CD4-positive, alpha-beta T cell treated with Interleukin-1 beta for 1 hour (primary cell): ENCODE measurements at places on chromosomes 7 and 10.

DNA sequence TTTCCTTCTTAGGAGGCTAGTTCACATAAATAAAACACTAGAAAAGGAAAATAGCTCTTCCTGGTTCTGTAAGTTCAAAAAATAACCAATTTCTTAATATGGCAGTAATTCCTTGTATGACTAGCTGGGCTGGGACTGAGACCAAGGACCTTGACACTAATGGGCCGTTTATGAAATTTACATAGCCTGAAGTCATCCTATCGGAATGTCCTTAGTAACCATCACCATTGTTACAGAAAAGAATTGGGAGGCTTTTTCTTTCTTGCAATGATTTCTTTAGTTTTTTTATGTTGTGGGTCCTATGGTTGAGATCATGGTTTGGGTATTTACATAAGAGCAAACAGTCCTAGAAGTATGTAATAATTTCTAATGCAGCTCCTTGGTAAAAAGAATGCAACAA lies 87.1 kb upstream of the HDAC9 start:
- no peak for DNase-seq

DNA sequence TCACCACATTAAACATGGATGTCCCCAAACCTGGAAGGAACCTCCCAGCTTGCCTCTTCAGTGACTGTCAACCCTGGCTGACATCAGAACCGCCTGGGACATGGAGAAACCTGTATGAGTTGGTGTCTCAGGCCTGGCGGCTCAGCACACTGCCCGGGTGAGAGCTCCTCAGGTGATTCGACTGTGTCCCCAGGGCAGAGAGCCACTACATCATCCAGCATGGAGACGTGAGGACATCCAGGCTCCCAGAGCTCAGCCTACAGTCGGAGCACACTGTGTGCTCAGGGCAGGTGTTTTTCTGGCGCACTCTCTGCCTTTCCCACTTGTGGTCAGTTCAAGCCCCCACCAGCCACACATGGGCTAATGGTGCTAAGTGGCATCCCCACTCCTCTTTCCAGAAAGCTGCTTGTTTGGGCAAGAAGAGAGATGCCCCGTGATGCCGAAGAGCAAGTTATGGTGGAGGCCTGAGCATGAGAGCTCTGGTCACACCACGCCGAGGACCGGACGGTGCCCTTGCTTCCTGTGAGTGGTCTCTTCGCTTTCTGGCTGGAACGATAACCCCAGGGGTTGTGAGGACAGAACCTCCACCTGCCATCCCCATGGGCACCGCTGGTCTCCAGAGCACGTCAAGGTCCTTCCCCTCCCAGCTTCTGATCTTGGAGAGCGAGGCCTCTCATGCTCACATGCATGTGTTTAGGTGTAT lies 38.5 kb downstream of the AMZ1 start:
- DNase-seq, result no peak

- no peak for DNase-seq
Observed at GRCh38 chr7:149476791-149477190, 15.9 kb upstream of the ZNF777 start.

- DNase-seq, result no peak
Observed at GRCh38 chr10:34427911-34428216, 387.2 kb downstream of the PARD3 start.

- DNase-seq, result no peak
Observed at GRCh38 chr10:58157076-58157766, 110.5 kb downstream of the IPMK start.

- no peak for DNase-seq
Observed at GRCh38 chr10:110698782-110699201, 54.7 kb downstream of the RBM20 start.

DNA sequence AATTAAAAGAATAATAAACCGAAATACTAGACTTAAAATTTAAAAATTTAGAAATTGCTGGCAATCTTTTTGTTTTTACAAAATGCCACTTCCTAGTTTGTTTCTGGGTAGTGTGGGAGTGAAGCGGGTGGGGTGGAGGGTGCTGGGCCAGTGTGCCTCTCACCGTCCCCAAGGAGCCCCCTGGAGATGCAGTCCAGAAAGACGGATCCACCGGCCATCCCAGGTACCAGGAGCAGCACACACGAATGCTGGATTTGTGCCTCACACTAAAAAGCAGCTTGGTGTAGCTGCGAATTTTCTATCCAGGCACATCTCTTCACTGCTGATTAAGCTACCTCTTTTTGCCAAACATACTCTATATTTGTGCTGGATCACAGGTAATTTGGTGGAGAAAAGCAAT lies 618.1 kb downstream of the DNAJB6 start:
- DNase-seq, result no peak

GRCh38 chr7:123666492-123666891 lies 10.8 kb downstream of the LMOD2 start:
- no peak for DNase-seq

- no peak for DNase-seq
Observed at GRCh38 chr10:7048061-7048460, 362.8 kb downstream of the SFMBT2 start.

DNA sequence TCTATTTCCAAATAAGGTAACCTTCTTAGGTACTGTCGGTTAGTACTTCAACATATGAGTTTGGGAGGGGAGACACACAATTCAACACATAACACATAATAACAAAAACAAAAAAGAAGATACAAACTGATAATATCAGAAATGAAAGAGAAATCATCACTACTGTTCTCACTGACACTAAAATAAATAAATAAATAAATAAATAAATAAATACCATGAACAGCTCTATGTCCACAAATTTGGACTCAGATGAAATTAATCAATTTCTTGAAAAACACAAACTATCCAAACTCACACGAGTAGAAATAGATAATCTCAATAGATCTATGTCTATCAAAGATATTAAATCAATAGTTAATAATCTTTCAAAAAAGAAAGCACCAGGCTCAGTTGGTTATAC lies 24.5 kb upstream of the SAMD9L start:
- DNase-seq, result no peak

- no peak for DNase-seq
Observed at GRCh38 chr7:19001854-19002253, 115.6 kb downstream of the TWIST1 start.

- no peak for DNase-seq
Observed at GRCh38 chr10:114350751-114351150, 53.6 kb downstream of the AFAP1L2 start.

DNA sequence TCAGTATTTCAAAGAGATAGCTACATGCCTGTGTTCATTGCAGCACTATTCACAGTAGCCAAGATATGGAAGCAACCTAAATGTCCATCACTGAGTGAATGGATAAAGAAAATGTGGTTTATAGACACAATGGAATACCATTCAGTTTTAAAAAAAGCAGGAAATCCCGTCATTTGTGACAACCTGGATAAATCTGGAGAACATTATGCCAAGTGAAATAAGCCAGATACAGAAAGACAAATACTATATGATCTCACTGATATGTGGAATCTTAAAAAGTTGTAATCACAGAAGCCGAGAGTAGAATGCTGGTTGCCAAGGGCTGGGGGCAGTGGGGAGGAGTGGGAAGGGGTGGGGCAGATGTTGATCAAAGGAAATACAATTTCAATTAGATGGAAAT lies 235.8 kb upstream of the IGFBP3 start:
- no peak for DNase-seq

GRCh38 chr7:30433082-30433481 lies 45.5 kb downstream of the NOD1 start:
- no peak for DNase-seq

DNA sequence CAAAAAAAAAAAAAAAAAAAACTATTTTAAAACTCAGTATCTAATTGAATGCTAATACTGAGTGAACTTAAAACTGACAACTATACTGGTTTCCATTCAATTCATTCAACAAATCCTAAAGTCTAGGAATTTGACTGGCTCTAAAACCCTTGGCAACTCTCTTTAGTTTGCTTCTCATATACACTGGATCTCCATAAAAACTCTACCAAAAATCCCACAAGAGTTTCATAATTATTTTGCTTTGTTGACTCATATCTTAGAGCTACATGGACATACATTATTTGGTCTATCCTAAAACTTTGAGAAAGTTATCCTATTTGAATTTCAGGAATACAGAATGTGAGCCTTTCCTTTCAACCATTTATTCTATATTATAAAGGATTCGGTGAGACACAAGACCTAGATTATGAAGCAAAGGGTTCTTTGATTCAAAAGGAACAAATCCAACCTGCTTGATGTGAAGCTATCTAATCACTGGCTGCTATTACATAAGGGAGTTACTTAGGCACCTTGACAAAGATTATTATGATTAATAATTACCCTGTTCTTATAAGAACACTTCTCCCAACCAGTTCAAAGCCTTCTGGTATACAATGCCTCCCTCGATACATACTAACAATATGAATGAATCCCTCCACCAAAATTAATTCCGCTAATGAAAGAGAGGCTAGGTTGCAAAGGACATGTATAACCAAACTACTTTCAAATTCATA lies 15.8 kb upstream of the KMT2E start:
- no peak for DNase-seq

- DNase-seq, result no peak
Observed at GRCh38 chr10:74548676-74549075, 277.7 kb upstream of the KAT6B start.

DNA sequence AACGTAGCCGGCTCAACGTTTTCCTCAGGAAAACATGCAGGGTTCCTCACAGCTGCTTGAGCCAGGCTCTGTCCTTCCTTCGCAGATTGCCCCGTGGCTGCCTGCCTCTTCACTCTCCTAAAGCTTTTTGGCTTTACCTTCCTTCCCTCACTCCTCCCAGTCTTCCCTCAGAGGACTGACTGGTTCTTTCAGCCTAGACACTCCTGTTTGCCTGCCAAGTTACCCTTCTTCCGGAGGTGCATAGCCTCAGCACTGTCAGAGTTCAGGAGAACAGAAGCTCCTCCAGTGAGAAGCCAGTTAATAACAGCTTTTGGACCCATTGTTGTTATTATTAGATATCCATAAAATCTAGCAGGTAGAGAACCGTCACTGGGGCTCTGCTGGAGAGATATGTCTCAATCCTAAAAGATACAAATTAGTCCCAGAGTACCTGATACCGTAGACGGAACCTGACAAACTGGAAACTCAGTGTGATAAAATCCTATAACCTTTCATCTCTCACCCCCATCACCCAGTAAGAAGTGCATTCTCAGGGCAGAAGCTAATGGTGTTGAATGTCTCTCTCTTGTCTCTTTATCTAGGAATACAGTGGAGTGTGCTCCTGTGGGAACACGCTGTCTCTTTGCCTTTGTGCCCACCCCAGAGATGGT lies 79.6 kb downstream of the SND1 start:
- no peak for DNase-seq

GRCh38 chr7:151461096-151461941 lies 21.4 kb upstream of the CRYGN start:
- DNase-seq, result no peak

DNA sequence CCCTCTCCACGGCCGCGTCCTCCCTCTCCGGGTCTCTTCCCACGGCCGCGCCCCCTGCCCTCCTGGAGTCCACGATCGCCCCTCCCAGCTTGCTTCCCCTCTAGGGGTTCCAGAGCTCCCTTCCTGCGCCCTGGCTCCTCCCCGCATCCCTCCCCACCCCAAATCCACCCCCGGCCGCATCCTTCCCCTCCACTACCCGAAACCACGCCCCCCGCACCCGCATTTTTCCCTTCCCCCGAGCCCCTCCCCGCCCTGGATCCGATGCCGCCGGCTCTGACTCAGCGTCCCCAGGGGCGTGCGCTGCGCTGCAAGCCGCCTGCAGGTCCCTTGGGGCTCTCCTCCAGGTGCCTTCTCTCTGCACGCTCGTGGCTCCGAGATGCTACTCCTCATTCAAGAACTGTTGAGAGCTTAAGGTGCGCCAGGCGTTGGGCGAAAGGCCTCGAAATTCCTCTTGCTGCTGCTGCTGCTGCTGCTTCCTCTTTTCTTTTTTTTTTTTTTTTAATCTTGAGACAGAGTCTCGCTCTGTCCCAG lies 372 bp upstream of the TMEM130 start:
- DNase-seq, result peak; percentile 43

DNA sequence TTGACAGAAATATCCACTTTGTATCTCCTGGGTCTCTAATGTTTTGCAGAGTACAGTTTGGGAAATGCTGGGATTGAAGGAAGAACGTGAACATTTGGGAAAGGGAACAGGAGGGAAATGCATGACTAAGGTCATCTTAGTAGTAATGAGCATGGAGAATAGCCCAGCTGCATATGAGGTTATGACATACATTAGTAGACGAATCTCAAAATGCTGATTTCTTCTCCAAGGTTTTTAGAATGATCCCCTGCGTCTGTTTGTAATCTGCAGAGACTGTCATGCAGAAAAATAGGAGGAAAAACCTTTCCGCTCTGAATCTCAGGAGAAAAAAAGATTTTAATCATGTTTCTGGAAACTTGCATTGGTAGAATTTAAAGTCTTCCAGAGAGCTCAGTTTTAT lies 133.6 kb downstream of the PPP1R9A start:
- no peak for DNase-seq

DNA sequence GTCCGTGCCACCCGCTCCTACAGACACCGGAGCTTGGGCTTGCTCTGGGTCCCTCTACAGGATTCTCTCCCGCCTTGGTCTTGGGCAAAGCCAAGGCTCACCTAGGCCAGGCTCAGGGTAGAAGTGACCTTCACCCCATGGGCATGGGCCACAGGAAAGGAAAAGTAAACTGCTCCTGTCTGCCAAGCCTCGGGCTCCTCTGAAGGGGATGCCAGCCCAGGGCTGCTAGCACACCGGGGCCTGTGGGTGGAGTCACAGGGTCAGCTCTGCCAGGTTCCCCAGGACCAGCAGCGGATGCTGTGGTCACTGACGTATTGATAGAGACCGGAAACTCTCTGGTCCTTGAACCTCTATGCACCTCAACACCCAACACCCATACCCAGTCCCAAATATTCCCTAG lies 222.7 kb upstream of the MGMT start:
- no peak for DNase-seq

DNA sequence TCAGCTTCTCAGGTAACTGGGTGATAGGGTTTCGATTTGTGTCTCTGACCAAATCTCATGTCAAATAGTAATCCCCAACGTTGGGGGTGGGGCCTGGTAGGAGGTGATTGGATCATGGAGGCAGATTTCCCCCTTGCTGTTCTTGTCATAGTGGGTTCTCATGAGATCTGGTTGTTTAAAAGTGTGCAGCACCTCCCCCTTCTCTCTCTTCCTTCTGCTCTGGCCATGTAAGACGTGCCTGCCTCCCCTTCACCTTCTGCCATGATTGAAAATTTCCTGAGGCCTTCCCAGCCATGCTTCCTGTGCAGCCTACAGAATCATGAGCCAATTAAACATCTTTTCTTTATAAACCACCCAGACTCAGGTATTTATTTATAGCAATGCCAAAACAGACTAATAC lies 21.9 kb upstream of the SMURF1 start:
- no peak for DNase-seq

GRCh38 chr10:100740476-100741377 lies 4.7 kb upstream of the PAX2 start:
- DNase-seq, result no peak

DNA sequence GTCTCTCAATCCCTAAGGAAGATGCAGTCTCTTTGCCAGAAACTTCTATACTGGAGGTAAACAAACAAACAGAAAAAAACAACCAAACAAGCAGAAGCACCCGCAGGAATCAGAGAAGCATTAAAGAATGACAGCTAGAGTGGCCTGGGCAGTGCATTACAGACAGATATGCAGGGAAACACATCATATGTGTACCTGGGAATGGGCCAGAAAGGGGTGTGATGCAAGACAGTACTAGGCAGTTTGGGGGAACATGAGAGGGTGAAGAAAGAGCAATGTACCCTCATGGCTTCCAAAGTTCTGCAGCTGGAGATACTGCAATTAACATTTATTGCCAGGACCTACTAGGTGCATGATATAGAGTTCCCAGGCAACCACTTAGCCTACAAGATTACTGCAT lies 177.3 kb downstream of the TMEM178B start:
- DNase-seq, result no peak

- no peak for DNase-seq
Observed at GRCh38 chr7:103432712-103433111, 13.3 kb downstream of the SLC26A5 start.
